ENCODE measurements at places on chromosomes 16 and 17.

- DNase-seq: no peak
Measured at GRCh38 chr17:56457501-56457900, 136.0 kb upstream of the NOG start.

DNA sequence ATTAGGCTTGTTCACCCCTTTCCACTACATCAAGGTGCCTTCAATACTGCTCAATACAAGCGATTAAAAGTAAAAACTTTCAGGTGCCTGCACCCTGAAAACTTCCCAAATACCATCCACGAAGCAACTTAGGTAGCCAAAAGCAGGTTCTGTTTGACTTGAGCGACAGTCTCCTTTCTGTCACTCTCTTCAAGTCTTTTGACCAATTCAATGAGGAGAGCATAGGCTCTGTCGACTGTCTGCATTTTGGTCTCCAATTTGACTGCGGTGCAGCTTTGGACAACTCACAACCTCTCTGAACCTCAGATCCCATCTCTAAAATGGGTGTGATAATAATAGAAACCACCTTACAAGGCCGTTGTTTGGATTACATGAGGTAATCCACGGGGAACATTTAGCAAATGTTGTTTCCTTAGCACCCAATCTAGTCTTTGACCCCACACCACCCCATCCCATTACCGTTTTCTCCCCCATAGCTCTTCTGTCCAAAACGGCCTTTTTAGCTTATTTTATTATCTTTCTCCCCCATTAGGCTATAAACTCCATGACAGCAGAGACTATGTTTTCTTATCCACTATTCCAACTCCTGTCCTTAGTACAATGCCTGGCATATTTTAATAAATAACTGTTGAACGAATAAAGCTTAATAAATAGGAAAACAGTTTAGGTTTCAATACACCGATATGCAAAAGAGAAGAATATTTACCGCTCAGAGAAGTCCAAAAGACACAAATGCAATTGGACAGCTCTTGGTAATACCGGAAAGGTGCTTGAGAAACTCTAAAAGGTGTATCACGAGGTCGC, 999 bp downstream of the MARF1 start:
- no peak for DNase-seq

- no peak for DNase-seq
Measured at GRCh38 chr17:44122816-44123355, 555 bp downstream of the HDAC5 start.

DNA sequence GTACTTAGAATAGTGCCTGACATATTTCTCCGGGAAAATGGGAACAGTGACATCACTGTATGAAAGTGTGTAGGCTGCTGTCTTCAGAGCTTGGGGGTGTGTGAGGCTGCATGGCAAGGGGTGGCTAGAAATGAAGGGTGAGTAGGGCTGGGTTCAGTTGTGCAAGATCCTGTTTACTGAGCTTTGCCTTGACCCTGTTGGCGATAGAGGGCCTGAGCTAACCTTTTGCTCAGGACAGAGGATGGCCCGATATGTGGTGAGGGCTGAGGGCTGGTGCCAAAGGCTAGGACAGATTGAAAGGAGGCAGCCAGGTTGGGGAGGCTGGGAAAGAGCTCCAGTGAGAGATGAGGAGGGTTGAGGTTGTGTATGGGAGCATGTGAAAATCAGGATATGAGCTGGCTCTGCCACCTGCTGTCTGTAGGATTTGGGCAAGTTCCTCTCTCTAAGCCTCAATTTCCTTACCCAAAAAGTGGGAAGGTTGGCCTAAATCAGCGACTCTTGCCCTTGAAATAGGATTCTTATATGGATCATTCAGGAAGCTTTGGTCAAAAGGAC, 6.0 kb upstream of the CCL1 start:
- DNase-seq: no peak

DNA sequence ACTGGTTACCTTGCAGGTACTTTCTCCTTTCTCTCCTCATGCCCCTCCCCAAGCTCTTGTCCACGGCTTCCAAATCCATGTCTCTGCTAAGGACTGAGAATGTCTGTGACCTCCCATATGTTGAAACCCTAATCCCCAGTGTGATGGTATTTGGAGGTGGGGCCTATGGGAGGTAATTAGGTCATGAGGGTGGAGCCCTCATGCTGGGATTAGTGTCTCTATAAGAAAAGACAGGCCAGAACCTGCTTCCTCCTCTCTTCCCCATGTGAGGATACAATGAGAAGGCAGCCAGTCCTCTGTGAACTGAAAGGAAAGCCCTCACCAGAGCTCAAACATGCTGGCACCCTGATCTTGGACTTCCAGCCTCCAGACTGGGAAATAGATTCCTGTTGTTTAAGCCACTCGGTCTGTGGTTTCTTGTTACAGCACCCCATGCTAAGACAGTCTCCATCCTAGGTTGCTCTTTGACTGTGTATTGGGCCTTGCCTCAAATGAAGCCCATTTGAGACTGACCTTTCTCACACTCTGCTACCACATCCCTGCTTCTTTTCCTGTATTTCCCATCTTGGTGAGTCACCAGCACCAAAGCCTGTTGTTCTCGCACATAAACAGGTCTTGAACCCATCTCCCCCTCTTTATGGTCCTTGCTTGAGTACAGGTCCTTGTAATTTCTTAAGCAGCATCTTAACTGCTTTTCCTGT, 135.0 kb downstream of the CDK5R1 start:
- DNase-seq: no peak

DNA sequence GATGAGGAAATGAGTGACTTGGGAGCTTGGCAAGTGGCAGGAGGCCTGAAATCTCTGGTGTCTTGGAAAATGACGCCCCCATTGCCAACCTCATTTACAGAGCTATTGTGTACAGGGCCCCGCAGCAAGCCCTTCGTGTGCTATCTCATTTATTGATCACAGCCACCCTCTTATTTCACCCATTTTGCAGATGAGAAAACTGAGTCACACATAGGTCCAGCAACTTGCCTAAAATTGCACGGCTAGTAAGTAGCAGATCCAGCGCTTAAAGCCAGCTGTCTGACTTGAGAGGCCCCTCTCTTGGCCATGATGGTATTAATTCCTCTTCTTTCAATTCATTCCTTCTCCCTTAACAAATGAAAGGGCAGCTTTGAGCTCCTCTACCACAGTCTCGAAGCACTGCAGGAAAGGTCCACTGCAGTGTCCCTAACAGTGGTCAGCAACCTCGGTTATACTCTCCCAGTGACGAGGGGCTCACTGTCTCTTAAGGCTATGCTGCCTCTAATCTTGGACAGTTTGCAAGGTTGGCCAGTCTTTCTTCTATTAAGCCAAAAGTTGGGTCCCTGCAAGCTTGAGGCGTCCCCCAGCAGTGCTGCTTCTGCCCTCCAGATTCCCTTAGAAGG, 162.2 kb downstream of the COPRS start:
- no peak for DNase-seq

GRCh38 chr17:82439194-82439828, 11.2 kb downstream of the CYBC1 start:
- no peak for DNase-seq

DNA sequence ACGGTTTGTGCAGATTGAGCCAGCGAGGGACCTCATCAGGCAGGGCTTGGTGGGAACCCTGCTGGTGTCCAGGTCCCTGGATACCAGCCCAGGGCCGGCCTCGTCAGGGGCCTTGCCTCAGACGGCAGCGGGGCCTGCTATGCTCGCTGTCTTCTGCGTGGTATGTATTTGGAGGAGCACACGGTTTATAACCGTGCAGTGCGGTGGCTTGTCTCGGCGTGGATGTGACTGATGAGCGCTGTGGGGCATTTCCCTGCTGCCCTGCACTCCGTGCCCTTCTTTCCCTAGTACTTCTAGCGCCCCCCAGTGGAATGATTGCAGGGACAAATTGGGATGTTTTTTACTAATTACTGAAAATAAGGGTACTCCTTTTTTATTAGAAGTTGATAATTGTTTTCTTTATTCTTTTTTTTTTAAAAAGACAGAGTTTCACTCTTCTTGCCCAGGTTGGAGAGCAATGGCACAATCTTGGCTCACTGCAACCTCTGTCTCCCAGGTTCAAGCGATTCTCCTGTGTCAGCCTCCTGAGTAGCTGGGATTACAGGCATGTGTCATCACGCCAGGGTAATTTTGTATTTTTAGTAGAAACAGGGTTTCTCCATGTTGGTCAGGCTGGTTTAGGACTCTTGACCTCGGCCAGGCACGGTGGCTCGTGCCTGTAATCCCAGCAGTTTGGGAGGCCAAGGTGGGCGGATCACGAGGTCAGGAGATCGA, 15.3 kb downstream of the TBCD start:
- peak; percentile 19 for DNase-seq

DNA sequence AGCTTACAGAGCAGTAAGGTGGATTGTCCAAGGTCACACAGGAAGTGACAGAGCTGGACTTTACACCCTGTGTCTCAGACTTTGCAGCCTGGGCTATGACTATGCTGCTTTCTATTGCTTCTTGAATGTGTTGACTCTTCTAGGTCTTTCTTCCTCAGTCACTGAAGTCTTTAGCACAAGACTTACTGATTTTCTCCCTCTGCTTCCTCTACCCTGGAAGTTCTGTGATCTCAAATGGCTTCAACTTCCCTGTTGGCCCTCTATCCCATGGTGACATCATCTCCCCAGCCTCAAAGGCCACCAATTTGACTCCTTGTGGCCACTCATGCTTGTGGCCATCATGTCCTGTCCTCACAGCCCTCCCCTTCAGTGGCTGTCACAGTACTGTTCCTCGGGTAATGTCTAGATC, 181.3 kb downstream of the HS3ST3A1 start:
- no peak for DNase-seq

DNA sequence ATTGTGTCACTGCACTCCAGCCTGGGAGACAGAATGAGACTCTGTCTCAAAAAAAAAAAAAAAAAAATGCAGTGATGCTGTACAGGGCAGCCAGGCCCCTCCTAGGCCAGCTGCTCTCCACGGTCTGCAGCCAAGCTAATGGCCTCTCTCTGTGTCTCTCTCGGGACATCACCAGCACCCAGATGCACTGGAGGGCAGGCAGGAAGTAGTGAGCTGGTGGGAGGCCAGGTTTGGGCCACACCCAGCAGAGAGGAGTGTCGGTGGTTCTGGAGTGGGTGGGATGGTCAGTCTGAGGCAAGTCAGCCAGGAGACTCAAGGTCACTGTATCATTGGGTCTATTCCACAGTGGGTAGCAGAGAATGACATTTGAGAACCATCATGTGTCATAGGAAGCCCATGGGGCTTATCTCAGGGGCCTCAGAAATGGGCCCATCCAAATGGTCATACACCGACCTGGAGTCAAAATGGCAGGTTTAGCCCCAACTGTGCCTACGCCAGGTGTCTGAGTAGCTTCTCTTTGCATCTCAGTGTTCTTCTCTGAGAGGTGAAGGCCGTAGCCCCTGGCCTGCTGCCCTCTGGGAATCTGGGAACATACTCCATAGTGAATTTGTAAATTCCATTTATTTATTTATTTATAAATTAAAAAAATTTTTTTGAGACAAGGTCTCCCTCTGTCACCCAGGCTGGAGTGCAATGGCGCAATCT, 22.7 kb downstream of the WNT9B start:
- no peak for DNase-seq

DNA sequence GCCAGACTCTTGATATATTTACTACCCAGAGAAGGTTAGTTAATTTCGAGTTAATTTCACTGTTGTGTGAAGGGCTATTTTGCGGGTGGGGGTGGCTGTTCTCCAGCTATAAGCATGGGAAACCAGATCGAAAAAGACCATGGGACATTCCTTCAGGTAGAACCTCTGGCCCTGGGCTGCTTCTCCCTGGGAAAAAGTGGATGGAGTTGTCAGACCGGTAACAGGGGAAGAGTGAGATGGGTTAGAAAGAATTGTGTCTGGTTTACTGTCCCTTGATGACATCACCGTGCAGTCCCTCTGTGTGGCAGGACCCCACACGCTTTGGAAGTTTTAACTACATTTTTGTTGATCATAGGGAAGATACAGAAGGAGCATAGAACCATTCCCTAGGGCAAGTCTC, 296.3 kb downstream of the RBFOX1 start:
- DNase-seq: no peak

DNA sequence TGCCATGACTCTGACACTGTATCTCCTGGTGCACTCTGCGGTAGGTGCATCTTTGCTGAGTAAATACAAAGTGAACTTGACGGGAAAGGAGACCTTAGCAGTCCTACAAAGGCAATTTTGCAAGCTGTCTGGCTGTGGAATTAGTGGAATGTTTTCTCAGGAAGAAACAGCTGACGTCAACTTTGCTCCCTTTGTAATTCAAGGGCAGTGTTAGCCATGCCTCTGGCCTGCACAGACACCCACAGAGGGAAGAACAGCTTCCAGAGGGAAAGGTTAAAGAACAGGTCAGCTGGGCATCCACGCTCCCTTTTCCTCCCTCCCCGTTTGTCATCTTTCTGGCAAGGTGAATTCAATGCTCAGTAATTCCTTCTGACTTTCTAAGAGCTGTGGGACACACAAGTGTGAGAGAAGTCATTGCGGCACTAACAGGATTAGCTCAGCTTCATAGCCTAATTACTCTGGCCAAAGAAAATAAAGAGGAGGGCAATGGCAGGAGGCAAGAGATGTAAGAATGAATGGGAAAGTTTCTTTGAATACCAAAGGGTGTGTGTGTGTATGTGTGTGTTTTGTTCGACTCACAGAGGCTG, 476.9 kb upstream of the GOT2 start:
- no peak for DNase-seq

GRCh38 chr16:2026461-2027023, at the start of gene NHERF2:
NHERF2 (plus strand) TSS chr16:2026902; CDS start chr16:2027006, 104 bp downstream.
- no peak for DNase-seq

DNA sequence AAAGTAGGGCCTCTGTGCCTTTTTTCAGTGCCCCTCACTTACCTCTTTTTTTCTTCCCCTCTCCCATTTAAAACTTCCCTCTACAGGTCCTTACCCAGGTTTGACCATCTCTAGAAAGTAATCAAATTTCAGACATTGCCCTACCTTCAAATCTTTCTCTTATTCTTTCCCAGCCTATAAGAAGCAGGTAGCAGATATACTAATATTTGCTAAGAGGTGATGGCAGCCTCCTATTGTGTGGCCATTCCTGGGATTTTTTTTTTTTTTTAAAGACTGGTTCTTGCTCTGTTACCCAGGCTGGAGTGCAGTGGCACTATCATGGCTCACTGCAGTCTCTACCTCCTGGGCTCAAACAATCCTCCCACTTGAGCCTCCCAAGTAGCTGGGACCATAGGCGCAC, 111.1 kb upstream of the HAS3 start:
- no peak for DNase-seq

DNA sequence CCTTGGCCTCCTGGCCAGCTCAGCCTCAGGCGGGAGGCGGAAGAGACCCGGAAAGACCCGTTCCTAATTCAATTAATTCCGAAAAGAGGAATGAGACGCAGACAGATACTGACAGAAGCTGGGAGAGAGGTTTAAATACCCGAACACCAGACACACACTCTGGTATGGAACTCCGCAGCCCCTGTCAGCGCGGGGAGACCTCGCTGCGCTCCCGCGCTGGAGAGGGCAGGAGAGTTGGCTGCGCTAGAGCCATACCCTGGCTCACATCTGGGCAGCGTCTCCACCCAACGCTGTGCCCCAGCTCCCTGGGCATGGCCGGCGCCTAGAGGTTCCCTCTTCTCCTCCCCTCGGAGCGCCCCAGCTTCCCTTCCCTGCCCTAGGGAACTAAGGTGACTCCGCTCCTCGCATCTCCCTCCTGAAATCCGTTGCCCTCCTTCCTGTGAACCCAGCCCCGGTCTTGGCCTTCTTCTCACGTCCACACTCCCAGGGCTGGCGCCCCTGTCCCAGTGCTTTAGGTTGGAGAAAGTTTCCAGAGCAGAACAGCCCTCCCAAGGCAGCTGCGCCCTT, 8.0 kb downstream of the NEUROD2 start:
- no peak for DNase-seq

GRCh38 chr16:85057948-85058347, 30.4 kb downstream of the KIAA0513 start:
- no peak for DNase-seq

- DNase-seq: no peak
Measured at GRCh38 chr16:630815-631405, at the start of gene WFIKKN1. WFIKKN1 (plus strand) TSS chr16:630985; CDS start chr16:631254, 269 bp downstream.

GRCh38 chr16:6146874-6147425, 1049.4 kb upstream of the EEF2KMT start:
- DNase-seq: no peak

GRCh38 chr17:79043931-79044320, 20.0 kb downstream of the C1QTNF1 start:
- DNase-seq: no peak

Measured in naive thymus-derived CD4-positive, alpha-beta T cell (primary cell).